ENCODE measurements at places on chromosomes 1 and 21. TPM values are rescaled to one million over a fixed set of nuclear protein-coding genes. Genes with fewer than 3 reads are reported as not detected.

DNA sequence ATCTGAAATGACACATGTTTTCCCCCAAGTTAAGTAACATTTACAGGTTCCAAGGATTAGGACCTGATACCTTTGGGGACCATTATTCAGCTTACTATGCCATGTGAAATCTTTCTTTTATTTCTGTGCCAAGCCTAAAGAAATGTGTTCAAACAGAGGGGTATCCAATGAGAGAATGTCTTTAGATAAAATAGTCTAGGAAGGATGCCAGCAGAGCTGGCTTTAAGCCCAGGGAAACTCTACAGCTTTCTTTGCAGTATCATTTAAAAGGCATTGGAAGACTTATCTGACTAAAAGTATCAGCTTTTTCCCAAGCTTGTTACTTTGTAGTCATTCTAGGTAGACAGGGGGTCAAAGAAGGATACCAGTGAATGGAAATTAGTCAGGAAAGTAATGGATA is 860.4 kb downstream of the PLA2G4A start:
- no peak for DNase-seq

PADI1 gene
- 0.50 TPM for total RNA-seq

DNA sequence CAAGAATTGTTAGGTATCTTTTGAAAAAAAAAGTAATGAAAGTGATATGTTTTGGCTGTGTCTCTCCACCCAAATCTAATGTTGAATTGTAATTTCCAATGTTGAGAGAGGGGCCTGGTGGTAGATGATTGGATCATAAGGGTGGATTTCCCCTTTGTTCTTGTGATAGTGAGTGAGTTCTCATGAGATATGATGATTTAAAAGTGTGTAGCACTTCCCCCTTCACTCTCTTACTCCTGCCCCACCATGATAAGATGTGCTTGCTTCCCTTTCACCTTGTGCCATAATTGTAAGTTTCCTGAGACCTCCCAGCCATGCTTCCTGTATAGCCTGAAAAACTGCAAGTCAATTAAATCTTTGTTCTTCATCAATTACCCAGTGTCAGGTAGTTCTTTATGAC is 70.7 kb downstream of the XCL2 start:
- DNase-seq: no peak

- no peak for DNase-seq
These were observed 62.8 kb upstream of the BCL9 start for GRCh38 chr1:147478521-147478920.

RGS4 gene
- total RNA-seq: 1.9 TPM

- DNase-seq: no peak
These were observed 43.9 kb upstream of the LYST start for GRCh38 chr1:235910357-235911299.

DNA sequence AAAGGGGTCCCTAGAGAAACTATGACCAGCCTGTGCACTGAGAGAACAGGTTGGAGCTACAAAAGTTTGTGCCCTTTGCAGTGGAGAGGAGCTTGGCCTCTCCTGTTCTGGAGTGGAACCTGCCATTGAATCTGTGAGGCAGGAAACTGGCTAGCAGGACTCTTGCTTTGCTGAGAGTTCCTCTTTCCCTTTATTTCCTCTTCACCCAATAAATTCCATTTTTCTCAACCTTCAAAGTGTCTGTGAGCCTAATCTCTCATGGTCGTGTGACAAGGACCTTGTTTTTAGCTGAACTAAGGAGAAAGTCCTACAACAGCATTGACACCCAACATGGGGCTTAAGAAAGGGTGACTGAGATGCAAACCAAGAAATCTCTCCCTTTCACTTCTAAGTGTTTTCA is 42.7 kb upstream of the FASLG start:
- DNase-seq: no peak

DNA sequence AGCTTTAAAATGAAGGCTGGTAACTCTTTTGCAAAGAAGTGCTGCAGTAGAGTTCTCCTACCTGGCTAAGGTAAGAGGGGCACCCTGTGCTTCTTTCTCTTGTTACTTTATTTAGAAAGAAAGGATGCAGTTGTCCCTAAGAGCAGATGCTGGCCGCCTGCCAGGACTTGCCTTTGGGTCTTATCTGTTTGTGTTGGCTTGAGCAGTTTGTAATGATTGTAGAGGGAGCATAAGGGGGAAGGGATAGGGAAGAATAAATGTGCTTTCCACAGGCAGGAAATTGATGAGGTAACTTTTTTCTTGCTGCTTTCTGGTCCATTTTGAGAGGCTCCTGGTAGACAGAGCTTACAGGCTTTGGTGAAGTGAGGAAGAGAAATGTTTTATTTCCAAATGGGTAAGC is 229.6 kb downstream of the HHAT start:
- DNase-seq: no peak

- no peak for DNase-seq
These were observed 42.8 kb upstream of the PPP2R5A start for GRCh38 chr1:212242288-212242984.

DNA sequence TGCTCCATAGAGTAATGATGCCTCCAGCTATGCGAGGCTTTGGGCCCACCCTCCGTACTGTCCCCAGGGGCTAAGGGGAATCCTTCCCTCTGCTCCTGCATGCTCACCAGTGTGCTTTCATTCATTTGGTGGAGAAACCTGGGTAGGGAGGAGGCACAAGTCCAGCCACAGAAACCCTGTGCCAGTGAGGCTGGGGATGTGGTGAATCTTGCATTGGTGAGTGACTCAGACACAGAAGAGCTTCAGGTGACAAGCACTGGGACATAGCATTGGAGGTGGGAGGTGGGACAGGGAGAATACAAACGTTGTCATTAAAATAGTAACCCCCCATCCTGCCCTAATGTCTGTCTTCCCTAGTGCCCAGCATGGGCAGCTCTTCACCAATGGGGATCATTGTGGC is 5.2 kb downstream of the FCGR2A start:
- no peak for DNase-seq

DPYD gene
- total RNA-seq: 4.9 TPM

GRCh38 chr1:186683652-186684410 is 3.6 kb upstream of the PTGS2 start:
- no peak for DNase-seq

CHI3L2 gene
- 0.53 TPM for total RNA-seq

GRCh38 chr1:29181413-29182225 is at the start of gene SRSF4:
Gene SRSF4, minus strand, starts transcription at chr1:29181900. Its CDS starts 148 bp downstream, at chr1:29181752.
- DNase-seq: peak; percentile 99

DNA sequence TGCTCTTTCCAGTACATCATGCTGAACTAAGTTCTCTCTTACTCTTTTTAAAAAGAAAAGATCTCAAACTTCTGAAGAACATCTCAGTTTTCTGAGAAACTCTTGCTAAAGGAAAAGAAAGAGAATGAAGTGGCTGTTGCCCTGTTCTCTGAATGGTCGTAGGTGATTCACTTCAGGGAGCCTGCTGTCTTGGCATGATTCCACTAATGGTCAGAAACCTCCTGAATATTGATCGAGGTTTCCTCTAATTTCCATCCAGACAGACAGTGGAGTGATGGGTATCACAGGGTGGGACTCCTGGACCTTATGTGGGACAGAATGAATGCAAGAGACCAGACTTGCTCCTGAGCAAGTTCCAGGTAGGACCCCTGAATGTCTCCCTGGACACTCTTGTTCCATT is 2.5 kb downstream of the FCRL2 start:
- no peak for DNase-seq

GRCh38 chr1:162710780-162711465 is 78.7 kb downstream of the DDR2 start:
- no peak for DNase-seq

DNA sequence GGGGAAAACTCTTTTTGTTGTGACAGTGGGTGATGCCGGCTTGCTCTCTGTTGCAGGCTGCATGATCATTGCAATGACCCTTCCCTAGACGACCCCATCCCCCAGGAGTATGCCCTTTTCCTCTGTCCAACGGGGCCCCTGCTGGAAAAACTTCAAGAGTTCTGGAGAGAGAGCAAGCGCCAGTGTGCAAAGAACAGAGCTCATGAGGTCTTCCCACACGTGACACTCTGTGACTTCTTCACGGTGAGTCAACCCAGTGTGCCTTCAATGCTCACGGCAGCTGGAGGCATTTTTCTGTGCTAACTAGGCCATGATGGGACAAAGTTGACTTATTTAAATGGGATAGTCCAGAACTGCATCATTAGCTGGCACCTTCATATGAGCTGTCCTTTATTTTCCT is 5.7 kb downstream of the UBASH3A start:
- DNase-seq: no peak

DNA sequence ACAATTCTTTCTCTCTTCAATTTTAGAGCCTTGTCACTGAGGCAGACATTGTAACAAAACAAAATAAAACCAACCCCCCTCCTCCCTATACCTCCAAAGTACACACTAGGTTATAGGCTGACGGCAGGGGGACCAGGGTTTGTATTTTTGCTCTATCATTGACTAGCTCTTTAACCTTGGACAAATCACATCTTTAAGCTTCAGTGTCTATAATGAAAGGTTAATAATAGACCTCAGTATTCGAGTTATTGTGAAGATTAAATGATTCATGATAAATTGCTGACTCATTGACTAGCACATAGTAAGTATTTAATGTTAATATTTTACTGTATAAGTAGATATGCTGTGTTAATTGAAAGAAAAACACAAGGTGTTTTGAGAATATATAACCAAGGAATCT is 1267.6 kb upstream of the ADGRL2 start:
- no peak for DNase-seq

ADGRL2 gene
- 7.4 TPM for total RNA-seq

KRTAP11-1 gene
- total RNA-seq: not detected

DNA sequence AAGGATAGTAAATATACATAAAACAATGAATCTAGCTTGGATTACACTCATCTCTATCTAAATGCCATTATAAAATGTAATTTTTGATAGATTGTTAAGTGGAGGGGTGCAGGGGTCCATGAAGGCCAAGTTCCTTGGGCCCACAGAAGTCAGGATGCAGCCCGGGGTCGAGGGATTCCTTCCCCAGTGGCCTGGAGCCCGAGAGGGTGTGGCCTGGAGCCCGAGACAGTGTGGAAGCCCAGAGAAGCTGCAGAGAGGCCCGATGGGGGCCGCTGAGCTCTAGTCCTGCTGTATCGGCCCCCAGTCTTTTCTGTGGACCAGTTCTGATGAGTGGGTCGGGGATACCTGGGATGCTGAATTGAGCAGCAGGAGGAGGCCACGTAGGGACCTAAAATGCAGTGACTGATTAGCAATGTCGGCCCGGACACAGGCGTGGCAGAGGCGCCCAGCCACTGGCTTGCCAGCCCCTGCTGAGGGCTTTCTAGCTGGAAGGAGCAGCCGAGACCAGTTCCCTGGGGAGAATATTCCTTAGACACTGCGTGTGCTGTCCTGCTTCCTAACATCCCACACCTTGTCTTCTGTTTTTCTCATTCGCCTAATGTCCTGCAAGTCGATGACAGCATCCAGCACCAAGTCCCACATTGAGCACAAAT is 38.9 kb downstream of the UMODL1 start:
- no peak for DNase-seq

GRCh38 chr1:44652445-44653106 is 21.7 kb downstream of the TMEM53 start:
- DNase-seq: peak; percentile 80

TIMM17A gene
- total RNA-seq: 63.4 TPM

All from colonic mucosa (tissue), 4 donors.